ENCODE measurements at places on chromosomes 7 and 10.

DNA sequence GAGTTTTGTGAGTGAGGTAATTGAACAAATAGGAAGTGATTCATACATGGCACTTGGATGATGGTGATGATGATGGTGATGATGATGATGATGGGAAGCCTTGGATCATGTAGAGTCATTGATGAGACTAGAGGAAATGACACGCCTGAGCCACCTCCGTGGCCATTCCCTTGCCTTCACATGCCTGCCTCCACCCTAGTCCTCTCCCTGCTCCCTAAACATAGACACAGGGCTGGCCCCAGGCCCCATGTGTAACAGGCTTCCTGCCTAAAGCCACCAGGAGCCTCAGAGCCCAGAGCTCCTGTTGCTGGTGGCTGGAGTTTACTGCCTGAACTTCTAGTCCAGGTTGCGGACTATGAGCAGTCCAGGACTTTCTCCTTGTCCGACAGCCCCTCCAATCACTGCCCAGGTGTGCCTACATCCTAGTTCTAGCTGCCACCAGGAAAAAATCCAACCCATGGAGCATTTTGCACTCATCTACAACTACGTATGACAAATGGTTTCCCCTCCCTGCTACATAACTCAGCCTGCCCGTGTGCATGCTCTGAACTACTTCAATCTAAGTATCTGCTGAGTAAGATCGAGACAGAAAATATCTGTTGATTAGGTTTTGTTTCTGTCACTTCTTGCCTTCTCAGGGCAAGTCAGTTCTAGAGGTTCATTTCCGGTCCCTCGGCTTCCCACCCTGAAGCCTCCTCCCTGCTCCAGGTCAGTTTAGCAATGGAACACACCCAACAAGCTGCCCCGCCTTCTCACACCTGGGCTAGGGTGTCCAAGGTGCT is 35.5 kb upstream of the KDM7A start:
- no peak for DNase-seq

DNA sequence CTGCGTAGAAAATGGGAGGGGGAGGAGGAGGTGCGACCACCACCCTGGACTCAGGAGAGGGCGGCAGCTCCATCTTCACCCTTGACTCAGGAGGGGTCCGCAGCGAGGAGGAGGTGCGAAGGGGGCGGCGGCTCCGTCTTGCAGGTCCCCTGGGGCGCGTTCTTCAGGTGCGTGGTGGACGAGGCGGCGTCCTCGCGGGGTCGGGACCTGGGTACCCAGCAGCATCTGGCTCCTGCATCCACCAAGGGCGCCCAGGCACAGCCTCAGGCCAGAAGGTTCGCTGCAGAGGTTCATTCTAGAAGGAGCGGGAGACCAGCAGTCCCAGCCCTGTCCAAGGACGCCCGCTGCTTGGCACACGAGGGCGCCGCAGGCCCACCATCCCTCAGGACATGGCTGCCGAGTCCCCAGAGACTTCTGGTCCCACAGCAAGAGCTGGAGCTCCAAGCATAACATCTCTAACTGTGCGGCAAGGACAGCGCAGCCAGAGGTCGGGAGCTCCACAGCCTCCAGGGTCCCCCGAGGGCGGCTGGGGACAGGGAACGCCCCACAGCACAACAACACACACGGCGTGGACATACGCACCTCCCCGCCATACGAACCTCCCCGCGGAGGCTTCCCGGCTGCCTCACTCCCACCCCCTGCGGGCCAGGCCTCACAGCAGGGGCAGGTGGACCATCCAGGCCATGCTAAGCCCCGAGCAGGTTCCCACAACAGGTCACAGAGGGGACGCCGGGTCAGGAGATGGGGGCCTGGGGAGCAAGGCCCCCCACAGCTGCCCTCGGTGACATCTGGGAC is 16.8 kb upstream of the DPYSL4 start:
- DNase-seq: no peak

DNA sequence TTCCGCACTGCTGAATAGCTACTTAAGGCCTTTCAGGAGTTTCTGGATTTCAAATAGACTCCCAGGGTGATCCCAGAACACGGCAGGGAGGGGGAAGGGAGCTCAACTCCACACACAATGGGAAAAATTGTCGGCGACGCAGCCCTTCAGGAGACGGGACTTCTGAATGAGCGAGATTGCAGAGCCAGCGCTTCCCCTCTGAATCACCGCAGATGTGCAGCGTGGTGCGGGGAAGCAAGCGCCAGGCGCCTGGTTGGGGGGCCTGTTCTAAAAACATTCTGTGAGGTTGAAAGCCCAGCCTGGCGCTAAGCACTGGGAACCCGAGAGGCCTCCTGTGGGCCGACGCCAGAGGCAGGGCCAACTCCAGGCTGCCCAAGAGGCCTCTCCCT is 163.3 kb downstream of the MAD1L1 start:
- DNase-seq: no peak

DNA sequence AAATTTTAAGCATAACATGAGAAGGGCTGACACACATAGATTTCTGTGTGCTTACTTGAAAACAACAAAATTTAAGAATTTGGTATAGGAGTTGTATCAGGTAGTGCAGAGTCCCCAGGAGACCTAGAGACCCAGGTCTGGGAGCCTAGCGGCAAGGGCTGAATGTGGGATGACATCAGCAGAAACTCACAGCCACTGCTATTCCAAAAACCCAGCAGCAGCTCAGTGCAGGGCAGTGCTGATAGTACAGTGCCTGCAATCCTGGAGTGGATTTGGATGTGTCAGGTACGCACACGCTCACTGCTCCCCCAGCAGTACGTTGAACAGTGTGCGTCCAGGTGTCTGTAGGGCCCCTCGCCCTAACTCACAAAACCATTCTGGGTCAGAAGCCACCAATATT is 87.1 kb downstream of the EGFR start:
- DNase-seq: no peak

- peak; percentile 27 for DNase-seq
These were observed 1.3 kb upstream of the CUL1 start for GRCh38 chr7:148697256-148698006.

- DNase-seq: no peak
These were observed 22.7 kb downstream of the DYNC1I1 start for GRCh38 chr7:95794917-95795515.

- DNase-seq: peak; percentile 49
These were observed 30.4 kb upstream of the PPIF start for GRCh38 chr10:79316671-79317431.

- no peak for DNase-seq
These were observed 70.6 kb upstream of the RHEB start for GRCh38 chr7:151590071-151590849.

DNA sequence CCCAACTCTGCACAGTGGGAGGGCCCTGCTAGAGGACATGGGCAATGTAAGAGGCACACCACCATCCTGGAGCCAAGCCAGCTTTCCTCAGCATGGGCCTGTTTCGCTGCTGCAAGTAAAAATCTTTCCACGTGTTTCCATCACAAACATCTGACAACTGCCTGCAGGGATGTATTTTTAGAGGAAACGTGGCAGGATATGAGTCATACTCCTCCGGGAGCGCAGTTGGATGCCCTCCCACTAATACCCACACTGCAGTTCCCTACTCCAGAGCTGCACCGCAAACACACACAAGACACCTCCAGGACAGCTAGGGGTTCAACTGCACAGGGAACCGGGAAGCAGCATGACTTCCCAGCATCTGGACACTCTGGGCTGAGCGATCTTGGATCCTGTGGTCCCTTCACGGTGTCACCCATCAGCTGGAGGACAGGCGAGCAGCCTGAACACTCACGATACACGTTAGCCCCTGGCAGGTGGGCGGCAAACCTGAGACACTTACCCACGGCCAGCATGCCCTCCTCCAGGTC is 26.1 kb downstream of the PLAC9 start:
- peak; percentile 90 for DNase-seq

DNA sequence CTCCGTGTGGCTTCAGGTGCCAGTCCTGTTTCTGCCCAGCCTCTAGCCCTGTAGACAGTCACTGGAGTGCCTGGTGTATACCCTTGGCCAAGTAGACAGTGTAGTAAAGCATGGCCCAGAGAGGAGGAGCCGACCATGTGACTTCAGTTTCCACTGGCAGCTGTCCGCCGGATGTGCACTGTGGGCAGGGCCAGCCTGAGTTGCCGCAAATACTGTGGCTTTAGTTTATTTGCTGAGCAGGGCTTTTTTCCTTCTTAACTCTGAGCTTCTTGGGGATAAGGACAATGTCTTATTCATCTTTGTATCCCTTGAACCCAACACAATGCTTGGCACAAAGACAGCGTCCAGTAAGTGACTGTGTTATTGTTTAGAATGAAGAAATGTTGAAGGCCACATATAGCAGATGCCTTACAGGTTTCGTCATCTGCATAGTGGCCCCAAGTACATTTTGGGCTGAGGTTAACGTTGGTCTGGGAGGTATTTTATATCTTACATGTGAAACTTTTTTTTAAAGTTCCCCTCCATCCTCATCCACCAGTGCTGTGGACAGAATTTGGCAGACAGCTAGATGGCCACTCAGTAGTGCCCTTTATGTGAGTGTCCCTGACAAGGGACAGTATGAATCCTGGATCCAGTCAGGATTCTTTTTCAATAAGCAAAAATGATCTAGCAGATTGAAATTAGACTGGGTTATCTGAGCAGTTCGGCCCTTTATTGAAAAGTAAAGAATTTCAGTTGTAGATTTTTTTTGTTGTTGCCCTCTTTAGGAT is 40.6 kb downstream of the CYP17A1 start:
- peak; percentile 94 for DNase-seq

- DNase-seq: no peak
These were observed 91.0 kb downstream of the PAXIP1 start for GRCh38 chr7:154911862-154912455.

DNA sequence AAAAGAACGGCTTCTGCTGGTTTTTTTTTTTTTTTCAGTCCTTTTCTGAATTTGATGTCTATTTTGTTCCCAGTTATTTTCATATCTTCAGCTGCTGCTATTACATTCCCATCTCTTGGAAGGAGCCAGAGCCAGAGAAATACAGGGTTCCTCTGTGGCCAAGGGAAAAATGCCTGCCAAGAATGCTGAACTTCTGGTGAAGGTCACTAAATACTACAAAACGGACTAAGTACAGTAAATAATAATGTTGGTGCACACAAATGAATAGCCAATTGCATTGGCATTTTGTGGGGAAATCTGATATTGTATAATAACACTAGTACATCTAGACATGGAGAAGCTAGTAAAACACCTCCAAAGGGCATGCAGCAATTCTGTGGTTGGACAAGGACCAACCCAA is 56.3 kb upstream of the ZEB1 start:
- no peak for DNase-seq

- no peak for DNase-seq
These were observed 5.9 kb downstream of the VPS41 start for GRCh38 chr7:38903057-38903456.

GRCh38 chr10:117217196-117217761 is 20.0 kb downstream of the KCNK18 start:
- no peak for DNase-seq

DNA sequence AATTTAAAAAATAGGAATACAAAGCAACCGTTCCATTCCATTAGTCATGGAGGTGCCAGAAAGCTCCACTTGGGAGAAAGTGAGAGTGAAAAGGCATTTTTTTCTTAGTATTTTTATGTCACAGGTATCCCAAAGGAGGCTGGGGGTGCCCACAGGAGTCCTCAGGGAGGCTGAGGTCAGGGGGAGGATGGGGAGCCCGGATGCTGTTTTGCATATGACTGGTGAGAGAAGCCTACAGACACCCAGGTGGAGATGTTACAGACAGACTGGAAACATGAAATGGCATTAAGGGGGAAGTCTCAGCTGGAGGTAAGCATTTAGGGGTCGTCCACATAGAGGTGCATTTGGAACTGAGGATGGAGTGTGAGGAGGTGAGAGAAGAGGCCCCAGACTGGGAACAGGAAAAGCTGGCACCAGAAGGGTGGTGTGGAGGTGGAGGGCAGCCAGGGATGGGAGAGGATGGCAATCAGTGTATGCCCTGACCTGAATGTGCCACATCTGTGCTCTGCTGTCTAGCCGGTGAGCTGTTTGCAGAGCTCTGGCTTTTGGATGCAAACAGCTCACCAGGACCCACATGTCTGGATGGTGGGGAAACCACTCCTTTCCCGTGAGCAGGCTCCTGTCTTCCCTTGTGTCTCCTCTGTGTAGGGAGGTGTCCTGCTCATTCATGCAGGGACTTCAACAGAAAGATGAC is 101.1 kb downstream of the RAMP3 start:
- no peak for DNase-seq

DNA sequence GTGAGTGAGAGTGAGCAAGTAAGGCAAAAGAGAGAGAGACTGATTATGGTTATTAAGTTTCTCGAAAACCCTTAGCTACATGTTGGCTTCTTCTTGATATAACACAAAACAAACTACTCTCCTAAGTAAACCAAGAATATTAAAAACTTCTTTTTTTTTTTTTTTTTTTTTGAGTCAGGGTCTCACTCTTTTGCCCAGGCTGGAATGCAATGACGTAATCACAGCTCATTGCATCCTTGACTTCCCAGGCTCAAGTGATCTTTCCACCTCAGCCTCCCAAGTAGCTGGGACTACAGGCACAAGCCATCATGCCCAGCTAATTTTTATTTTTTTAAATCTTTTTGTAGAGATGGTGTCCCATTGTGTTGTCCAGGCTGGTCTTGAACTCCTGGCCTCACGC is 102.2 kb upstream of the IL6 start:
- DNase-seq: no peak

GRCh38 chr10:80081801-80082750 is 3.6 kb downstream of the TMEM254 start:
- DNase-seq: no peak

- no peak for DNase-seq
These were observed 5.7 kb downstream of the ANKRD2 start for GRCh38 chr10:97578171-97578844.

- peak; percentile 86 for DNase-seq
These were observed at the start of gene APBB1IP for GRCh38 chr10:26437637-26438461. APBB1IP (plus strand) TSS chr10:26438341; CDS start chr10:26492327, 53,986 bp downstream.

DNA sequence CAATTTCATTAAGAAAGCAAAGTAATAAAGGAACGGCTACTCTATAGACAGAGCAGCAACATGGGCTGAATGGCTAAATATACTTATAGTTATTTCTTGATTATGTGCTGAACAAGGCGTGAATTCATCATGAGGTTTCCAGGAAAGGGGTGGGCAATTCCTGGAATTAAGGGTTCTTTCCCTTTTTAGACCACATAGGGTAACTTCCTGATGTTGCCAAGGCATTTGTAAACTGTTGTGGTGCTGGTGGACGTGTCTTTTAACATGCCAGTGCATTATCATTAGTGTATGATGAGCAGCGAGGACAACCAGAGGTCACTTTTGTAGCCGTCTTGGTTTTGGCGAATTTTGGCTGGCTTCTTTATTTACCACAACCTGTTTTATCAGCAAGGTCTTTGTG is 28.5 kb upstream of the ZMYND11 start:
- DNase-seq: no peak

- peak; percentile 50 for DNase-seq
These were observed 195.6 kb upstream of the CSTF2T start for GRCh38 chr10:51894771-51895578.

DNA sequence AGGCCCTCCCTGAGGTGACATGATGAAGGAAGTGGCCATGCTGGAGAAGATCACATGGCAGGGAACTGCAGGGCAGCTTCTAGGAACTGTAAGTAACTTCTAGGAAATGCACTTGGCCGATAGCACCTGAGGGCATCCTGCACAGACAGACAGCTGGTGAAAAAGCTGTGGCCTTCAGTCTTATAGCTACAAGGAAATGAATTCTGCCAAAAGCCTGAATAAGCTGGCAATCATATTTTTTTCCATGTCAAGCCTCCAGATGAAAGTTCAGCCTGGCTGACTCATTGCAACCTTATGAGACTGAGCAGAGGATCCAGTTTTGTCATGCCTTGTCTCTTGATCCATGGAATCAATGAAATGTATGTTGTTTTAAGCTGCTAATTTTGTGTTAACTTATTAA is 91.1 kb upstream of the CACNA2D1 start:
- no peak for DNase-seq

GRCh38 chr10:43041422-43042342 is 35.2 kb upstream of the RET start:
- no peak for DNase-seq

- DNase-seq: no peak
These were observed 87.8 kb downstream of the SPDYE5 start for GRCh38 chr7:75579899-75580298.

Measured in psoas muscle (tissue), 8 donors.